BJ (cell line): ENCODE measurements at places on chromosomes 2 and 18.

DNA sequence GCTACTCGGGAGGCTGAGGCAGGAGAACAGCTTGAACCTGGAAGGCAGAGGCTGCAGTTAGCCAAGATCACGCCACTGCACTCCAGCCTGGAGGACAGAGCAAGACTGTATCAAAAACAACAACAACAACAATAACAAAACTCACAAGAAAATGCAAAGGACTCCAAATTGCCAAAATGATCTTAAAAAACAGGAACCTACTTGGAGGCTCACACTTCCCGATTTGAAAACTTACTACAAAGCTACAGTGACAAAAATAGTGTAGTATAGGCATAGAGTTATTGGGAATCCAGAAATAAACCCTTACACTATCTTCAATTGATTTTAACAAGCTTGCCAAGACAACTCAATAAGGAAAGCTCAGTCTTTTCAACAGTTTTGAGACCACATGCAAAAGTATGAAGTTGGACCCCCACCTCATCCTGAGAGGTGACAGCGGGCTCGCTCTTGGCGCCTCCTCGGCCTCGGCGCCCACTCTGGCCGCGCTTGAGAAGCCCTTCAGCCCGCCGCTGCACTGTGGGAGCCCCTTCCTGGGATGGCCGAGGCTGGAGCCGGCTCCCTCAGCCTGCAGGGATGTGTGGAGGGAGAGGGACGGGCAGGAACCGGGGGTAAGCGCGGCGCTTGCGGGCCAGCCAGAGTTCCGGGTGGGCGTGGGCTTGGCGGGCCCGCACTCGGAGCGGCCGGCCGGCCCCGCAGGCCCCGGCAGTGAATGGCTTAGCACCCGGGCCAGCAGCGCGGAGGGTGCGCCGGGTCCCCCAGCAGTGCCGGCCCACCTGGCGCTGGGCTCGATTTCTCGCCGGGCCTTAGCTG is 18.3 kb upstream of the ACVR2A start:
- DNase-seq, result no peak

DNA sequence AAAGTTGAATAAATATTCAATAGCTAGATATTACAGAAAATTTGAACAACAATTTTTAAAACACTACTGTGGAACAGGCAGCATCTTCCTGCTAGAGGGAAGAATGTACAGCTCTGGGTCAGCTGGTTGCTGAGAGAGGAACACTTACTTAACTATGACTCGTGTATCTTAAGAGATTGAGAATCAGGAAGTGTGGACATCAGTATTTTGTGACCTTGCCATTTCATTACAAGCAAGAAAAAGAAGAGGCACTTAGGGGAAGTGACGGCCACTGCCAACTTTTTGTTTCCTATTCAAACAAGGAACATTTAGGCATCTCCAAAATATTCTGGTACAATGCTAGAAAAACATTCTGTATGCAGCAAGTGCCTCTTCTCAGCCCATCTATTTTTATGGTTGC is 45.9 kb downstream of the ITPRID2 start:
- DNase-seq, result no peak

GRCh38 chr18:22275706-22276333 is 106.4 kb downstream of the GATA6 start:
- no peak for DNase-seq

- DNase-seq, result no peak
Measured at GRCh38 chr2:128488434-128488833, 169.8 kb upstream of the HS6ST1 start.

GRCh38 chr2:8923183-8923582 is 80.3 kb downstream of the MBOAT2 start:
- no peak for DNase-seq

GRCh38 chr2:28068088-28068487 is 177.6 kb downstream of the BABAM2 start:
- no peak for DNase-seq

DNA sequence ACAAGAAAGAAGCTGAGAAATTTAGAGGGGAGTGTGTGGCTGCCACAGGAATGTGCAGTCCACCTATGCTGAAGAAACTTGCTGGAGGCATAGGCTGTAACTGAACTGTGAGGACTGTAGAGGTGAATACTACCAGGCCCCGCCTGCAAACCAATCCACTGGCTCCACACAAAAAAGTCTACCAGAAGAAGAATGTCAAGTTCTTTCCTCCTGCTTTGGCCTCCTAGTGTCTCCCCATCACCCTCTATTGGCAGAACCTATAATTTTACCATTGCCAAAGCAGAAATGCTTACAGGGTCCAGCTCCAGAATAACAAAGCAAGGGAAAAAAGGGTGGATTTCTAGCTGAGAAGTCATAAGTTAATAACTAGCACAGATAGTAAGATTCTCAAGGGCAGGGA is 5.9 kb upstream of the ATP5MC3 start:
- no peak for DNase-seq

DNA sequence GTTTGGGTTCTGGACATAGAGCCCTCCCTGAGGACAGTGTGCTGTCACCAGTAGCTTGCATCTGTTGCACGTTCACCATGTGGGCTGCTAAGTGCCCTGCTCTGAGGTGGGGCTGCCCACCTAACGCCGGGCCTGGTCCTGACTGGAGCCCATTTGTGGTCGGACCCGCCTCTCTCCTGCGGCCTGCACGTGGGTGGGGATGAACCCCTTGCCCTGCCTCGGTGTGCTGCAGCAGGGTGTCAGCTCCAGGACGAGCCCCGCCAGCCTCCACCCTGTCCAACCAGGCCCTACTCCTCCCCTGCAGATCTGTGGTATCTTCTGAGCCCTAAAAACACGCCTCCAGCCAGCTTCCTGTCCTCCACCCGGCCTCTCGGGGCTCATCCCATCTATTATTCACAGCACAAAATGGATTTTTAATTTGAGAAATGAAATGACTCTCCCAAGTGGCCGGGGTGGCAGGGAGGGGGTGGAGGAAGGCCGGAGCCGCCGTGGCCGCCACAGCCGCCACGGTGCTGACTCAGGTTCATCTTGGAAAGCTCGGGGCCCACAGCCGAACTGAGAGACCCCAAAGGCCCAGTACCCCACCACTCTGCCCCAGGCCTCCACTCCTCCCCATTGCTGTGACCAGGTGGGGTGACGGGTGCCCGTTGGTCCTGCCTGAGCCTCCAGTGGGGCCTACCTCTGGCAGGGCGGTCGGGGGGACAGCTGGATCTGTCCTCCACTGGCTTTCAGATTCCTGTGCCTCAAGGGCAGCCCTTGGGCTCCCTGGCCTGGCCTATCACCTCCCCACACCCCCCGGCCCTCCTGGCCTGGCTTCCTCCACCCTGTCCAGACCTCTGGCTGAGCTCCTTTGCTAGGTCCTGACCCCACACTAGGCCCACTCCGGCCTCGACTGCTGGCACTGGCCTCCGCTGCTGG is 2.8 kb upstream of the ECEL1 start:
- no peak for DNase-seq

- no peak for DNase-seq
Measured at GRCh38 chr2:163191372-163191771, 352.8 kb upstream of the KCNH7 start.

- DNase-seq, result no peak
Measured at GRCh38 chr2:14743861-14744260, 111.3 kb downstream of the LRATD1 start.

DNA sequence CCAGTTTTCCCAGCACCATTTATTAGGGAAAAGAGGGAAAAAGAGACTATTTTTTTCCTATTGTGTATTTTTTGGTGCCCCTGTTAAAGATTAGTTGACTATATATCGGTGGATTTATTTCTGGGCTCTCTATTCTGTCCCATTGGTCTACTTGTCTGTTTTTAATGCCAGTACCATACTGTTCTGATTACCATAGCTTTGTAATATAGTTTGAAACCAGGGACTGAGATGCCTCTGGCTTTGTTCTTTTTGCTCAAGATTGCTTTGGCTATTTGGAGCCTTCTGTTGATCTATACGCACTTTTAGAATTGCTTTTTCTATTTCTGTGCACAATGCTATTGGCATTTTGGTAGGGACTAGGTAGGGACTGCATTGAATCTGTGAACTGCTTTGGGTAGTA is 151.7 kb downstream of the ADCYAP1 start:
- DNase-seq, result no peak

DNA sequence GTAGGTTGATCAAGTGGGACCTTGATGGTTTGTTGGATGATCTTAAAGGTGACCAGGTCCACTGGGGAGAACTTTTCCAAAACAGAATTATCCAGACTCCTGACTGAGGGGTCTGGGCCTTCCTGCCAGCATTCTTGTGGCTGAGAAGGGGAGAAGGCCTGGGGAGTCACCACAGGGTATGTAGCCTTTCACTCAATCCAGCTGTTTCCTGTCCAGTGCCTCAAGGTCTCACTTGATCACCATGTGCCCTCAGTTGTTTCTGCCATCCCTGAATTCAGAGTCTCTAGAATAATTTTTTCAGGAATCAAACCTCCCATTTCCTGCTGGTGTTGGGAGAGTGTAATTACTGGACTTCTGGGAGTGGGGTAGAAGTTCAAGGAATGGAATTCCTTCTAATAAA is 54.4 kb upstream of the TANC1 start:
- DNase-seq, result no peak

GRCh38 chr2:85753525-85754312 is at the start of gene ATOH8:
ATOH8 (plus strand) TSS chr2:85753991; CDS start chr2:85754190, 199 bp downstream.
- DNase-seq, result no peak

- DNase-seq, result no peak
Measured at GRCh38 chr2:7962161-7962560, 719.7 kb upstream of the ID2 start.

DNA sequence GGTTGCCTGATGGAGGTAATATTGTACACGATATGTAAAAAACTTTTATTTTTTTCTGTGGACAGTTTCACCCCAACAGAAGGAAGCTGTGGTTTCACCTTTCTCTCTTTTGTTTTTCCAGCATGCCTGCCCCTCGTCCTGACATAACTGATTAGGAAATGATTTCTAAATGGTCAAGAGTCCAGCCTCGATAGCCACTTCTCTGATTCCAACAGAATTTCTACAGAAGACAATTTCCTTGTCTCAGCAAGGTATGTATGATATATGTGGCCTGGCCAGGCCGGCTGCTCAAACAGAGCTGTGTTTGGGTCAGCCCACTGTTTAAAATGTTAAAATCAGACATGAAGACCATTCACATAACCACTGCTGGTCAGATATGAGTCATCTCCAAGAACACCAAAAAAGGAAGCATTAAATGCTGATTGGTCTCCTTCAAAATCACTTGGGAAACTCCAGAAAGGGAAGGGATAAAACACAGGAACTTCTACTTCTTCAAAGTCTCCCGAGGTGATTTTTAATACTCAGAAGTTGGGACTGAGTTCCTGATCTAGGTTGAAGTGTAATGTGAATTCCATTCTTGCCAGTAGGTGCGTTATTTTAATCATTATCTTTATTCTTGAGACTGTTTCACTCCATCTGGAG is 22.3 kb downstream of the ATP8B1 start:
- no peak for DNase-seq

GRCh38 chr2:170713543-170714380 is 1.4 kb upstream of the SP5 start:
- DNase-seq, result no peak

DNA sequence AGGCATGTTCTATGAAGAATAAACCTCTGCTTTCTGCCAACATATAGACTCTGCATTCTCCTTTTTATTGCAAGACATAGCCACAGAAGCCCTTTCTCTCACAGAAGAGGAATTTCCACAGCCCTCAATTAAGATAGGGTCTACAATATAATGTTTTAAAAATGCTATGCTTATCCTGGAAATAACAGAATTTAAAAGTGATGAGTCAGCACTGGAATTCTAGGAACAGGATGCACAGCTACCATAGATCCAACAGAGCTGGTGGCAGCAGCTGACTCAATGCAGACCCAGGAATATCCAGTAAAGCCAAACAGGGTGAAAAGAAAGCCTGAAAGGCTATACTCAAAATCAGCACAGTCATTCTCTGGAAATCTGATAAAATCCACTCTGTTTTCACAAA is 866.9 kb downstream of the TRIB2 start:
- no peak for DNase-seq

GRCh38 chr18:12637901-12638643 is 19.8 kb downstream of the SPIRE1 start:
- DNase-seq, result no peak

DNA sequence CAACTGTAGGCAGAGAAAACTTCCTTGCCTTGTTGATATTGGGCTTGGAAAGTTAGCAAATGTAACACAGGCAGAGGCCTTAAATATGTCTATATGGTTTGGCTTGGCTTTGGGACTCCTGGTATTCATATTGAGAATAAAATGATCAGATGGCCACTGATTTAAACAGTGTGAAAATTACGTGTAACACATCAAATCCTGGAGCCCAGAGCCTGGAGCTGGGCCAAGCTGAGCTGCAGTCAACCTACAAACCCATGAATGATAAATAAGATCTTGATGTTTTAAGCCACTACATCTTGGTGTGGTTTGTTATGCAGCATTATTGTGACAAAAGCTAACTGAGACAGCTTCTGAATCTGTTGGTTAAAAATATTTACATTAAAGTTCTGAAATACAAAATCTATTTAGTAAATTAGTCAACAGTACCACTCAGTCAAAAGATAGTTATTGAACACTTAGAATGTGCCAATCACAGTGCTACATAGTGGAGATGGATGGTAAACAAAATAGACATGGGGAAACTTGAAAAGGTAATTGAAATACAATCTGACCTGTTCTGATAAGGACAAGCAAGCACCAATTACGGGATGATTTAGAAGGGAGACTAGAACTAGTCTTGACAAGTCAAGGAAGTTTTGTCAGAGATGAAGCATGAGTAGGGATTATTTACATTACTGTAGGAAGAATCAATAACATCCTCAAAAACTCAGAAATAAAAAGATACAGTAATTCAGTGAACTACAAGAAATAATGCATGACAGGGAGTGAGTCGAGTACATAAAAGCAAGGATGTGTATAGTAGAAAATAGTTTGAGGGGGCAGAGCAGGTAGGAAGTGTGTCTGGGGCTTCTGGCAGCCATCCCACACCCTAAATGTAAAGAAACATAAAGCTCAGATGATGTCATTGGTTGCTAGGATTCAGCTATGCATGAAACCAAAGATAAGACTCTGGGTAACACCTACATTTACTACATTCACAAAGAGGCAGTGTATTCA is 157.7 kb downstream of the HNMT start:
- DNase-seq, result no peak

DNA sequence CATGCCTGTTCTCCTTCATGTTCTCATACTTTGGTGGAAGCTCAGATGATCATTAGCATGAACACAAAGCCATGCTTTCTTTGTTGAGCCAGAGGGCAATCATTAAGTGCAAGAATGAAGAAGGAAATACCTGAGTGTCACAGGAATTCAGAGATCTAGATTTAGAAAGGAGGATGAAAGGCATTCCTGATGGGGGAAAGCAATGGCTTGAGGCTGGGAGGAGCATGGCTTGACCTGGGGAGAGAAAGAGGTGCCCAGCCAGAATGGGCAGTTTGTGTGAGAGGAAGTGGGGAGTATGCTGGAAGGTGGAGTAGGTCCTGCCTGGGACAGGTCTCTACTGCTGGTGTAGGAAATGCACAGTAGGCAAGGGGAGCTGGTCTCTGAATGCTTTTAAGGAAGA is 35.1 kb downstream of the SLC4A3 start:
- DNase-seq, result no peak

DNA sequence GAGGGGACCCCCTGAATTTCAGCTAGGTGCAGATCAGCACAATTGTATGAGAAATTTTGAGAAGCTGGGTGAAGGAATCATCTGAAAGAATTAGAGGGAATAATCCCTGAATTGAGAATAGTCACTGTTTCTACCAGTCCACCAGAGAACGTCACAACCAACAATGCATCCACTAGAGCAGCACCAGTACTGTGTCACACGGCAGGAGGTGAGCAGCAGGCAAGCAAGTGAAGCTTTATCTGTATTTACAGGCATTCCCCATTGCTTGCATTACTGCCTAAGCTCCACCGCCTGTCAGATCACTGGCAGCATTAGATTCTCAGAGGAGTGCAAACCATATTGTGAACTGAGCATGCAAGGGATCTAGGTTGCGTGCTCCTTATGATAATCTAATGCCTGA is 40.7 kb downstream of the GDF7 start:
- DNase-seq, result no peak

- DNase-seq, result no peak
Measured at GRCh38 chr18:59940068-59940467, 40.3 kb downstream of the PMAIP1 start.
